ENCODE measurements at places on chromosomes 7 and 10. TPM values are rescaled to one million over a fixed set of nuclear protein-coding genes. Genes with fewer than 3 reads are reported as not detected.

GRCh38 chr10:128036746-128037543 is 89.3 kb downstream of the MKI67 start:
- no peak for DNase-seq

Gene ANKRD22
- polyA plus RNA-seq: 1.2 TPM

Gene CHAT
- polyA plus RNA-seq: not detected

DNA sequence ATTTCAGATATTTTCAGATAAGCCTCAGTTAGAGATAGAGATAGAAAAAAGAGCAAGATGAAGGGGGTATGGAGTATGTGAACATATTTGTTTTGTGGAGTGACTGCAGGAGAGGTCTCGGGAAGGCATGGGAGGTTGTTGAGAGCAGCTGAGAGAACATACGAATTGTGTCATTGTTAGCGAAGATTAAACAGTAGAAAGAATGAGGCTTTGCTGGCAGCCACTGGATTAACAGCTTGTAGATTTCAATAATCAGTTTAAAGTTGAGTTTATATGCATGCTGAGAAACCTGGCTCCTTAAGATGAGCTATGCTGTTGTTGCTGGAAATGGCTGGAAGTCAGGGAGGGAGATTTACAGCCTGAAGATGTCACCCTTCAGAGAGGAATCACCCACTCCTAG is 100.9 kb upstream of the SORCS3 start:
- no peak for DNase-seq

- peak; percentile 23 for DNase-seq
Measured at GRCh38 chr7:130490888-130491804, 739 bp upstream of the MEST start.

DNA sequence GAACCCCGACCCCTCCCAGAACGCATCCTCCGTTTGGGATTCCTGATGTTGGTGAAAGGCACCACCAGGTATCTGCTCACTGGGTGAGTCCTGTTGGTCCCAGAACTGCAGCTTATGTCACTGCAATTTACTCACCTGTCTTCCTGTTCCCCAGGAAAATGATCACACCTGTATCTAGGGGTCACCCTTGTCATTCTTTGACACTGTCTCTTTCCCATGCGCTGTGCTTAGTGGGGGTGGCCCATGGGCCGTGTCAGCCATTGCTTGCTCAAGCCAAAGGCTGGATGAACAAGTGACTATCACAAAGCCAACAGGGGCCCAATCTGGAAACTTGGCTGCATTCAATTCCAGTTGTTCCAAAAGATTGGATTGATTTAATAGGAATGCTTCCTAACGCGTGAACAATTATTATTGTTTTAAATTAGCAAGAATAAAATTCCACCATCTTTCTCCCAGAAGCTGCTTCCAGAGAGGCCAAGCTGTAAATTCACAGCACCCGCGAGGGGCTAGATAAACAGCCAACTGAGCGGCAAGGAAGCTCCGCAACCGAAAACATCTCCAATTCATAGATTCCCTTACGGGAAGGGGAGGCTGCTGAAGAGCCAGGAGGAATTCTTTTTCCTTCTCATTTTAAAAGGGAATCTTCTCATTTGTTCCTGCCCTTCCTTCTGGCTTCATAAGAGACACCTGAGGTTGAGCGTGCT is 134.8 kb upstream of the ZMIZ1 start:
- DNase-seq: no peak
